Upper lobe of right lung (tissue), 1 donor: ENCODE measurements at places on chromosomes 13 and 19. TPM values are rescaled to one million over a fixed set of nuclear protein-coding genes. Genes with fewer than 3 reads are reported as not detected.

- DNase-seq = no peak
Measured at GRCh38 chr19:34662919-34663318, 14.0 kb downstream of the SCGB2B2 start.

DNA sequence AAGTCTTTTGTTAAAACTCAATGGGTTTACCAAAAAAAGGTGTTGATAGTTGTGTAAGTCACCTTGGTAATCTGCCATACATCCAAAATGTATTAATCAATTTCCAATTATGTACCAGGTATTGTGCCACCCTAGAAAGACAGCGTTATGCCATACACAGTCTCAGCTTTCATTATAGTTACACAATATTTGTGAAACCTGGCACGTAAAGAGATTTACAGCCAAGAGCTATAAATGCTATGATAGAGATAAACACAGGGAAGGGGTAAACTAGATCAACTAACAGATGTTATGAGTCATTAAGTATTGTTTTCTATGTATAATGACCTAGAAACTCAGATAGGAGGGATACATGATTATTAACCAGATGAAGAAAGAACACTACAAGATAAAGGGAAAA, 725.6 kb upstream of the SLITRK5 start:
- DNase-seq = no peak

The BCL3 gene
- 87.4 TPM for total RNA-seq

DNA sequence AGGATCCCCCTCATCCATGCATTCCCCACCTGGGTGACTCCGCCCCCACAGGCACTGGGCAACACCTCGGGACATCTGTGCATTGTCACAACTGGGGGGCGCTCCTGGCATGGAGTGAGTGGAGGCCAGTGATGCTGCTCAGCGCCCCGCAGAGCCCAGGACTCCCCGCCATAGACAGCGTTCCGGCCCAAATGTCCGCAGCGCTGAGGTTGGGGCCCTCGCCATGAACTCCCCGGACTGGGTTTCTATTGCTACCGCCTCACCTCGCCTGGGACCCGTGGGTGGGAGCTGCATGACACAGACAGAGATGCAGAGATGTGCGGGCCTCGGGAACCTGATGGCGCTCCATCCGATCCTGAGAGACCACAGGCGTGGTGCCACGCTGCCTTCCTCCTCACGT, 4.6 kb downstream of the FZR1 start:
- no peak for DNase-seq

- DNase-seq = no peak
Measured at GRCh38 chr19:16894080-16894479, 5.3 kb downstream of the F2RL3 start.

- no peak for DNase-seq
Measured at GRCh38 chr19:38281811-38282566, 17.6 kb downstream of the SPINT2 start.

- DNase-seq = no peak
Measured at GRCh38 chr19:12834976-12835757, 788 bp upstream of the RTBDN start.

DNA sequence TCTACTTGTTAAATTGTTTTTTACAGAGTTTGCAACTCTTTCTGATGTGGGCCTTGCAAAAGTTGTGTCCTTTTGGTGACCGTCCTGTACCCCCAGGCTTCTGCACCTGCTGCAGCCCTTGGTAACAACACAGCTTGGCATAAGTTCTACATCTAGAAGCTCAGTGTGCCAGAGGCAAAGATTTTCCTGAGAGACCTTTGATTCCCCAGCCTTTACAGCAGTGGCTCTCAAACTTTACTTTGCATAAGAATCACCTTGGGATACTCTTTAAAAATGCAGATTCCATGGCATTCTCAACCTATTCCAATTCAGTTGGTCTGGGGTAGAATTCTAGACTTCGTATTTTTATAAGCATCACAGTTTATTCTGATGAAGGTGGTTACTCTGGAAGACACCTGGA, 260.9 kb downstream of the DCT start:
- no peak for DNase-seq

DNA sequence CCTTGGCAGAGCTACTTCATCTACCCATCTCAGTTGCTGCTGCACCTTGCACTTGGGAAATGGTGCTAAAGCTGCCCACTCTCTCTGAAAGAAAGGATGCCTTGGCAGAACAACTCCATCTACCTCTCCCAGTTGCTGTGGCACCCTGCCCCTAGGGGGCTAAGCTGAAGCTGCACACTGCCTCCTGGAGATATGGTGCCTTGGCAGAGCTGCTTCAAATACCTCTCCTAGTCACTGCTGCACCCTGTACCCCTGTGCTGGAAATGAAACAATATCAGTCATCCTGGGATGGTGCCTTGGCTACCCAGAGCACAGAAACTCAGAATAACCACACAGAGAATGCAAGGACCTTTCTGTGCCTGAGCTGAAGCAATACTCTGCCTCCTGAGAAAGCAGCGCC, 615.8 kb downstream of the DIAPH3 start:
- no peak for DNase-seq

DNA sequence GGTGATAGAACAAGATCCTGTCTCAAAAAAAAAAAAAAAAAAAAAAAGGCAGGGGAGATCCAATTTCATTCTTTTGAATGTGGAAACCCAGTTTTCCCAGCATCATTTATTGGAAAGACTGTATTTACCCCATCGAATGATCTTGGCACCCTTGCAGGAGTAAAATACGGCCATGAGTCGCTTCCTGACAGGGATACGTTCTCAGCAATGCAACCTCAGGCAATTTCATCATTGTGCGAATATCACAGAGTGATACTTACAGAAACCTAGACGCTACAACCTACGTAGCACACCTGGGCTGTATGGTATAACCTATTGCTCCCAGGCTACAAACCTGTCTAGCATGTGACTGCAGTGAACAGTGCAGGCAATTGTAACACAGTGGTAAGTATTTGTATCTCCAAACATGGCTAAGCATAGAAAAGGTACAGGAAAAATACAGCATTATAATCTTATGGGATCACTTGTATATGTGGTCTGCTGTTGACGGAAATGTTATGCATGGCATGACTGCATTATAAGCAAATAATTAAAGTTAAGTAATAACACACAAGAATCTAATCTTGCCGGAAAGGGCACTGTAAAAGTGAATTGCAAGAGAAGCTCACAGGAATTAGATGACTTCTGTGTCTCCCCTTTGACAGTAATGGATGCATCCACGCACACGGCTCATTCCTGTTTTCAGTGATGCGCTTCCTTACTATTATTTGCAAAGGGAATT, 24.1 kb downstream of the RFX2 start:
- DNase-seq = no peak

The RXFP2 gene
- total RNA-seq = not detected

DNA sequence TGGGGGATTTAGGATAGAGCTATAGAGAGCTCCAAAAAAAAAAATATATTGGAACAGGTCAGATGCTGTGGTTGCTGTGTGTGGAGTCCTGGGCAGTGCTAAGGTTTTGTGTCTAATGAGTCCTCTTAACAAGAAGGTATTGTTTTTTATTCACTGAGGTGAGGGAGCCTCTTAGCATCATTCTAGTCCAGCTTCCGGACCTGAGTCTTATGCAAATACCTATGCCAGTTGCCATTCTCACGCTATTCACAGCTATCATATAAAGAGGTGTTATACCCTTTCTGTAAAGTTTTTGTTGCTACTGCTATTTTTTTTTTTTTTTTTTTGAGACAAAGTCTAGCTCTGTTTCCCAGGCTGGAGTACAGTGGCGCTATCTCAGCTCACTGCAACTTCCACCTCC, 1.4 kb downstream of the NLRP2 start:
- DNase-seq = no peak

The ZFR2 gene
- 0.55 TPM for total RNA-seq

The IGFL2 gene
- total RNA-seq = not detected

DNA sequence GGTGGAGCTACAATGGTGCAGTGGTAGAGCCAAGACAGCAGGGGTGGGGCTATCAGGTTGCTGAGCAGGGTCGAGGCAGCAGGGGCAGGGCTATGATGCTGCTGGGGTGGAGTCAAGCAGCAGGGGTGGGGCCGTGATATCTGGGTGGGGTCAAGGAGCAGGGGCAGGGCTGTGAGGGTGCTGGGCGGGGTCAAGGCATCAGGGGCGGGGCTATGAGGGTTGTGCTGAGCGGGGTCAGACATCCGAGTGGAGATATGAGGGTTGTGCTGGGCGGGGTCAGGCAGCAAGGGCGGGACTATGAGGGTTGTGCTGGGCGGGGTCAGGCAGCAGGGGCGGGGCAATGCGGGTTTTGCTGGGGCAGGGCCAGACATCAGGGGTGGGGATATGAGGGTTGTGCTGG, 14.7 kb downstream of the HCN2 start:
- DNase-seq = no peak

The HPN gene
- 36.4 TPM for total RNA-seq

- DNase-seq = no peak
Measured at GRCh38 chr13:36543671-36544070, 111.4 kb downstream of the CCNA1 start.
